ENCODE measurements at places on chromosomes 6 and 20.

DNA sequence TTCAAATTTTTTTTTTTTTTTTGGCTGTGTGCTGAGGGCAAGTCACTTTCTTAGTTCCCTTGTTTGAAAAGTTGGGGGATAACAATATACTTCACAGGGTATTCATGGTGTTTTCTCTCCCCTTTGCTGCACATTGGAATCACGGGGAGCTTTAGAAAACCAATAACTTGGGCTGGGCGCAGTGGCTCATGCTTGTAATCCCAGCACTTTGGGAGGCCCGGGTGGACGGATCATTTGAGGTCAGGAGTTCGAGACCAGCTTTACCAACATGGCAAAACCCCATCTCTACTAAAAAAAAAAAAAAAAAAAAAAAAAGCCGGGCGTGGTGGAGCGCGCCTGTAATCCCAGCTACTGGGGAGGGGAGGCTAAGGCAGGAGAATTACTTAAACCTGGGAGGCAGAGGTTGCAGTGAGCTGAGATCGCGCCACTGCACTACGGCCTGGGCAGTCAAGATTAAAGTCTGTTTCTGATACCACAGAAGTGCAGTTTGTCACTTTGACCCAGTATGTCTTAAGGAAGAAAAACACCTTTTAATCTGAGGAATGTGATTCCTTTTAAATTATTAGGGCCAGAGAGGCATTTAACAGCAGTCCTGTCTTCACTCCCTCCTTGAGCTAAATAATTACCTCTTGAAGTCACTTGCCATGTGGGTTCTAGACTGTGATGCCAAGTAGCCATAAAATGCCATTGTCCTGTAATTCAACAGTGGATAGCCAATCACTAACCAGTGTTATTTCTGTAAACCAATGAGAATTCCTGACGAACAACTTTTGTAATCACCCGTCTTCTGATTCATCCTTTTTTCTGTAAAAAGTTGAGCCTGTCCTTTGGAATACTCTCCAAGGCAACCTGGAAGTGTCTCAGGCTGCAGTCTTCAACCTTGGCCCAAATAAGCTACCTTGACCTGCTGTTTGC, 16.1 kb downstream of the SRSF3 start:
- DNase-seq = no peak

GRCh38 chr20:36688630-36689029, 42.6 kb upstream of the SLA2 start:
- no peak for DNase-seq

- no peak for DNase-seq
Observed at GRCh38 chr20:3082306-3082951, 2.1 kb downstream of the AVP start.

GRCh38 chr6:33416386-33417127, 1.4 kb downstream of the CUTA start:
- no peak for DNase-seq

DNA sequence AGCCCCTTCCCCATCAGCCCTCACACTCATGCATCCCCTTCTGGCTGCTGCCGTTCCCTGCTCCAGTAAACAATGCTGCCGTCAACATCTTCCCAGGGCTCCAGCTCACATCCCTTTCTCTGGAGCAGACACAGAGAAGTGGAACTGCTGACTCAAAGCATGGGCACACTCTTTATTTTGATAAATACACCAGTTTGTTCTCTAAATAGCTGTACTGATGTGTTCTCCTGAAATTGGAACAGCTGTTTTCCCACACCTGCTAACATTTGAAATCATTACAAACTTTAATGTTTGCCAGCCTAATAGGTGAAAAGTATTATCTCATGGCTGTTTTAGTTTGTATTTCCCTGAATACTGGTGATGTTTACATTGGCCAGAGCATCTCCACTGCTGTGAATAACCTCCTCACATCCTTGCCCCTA, 102.1 kb upstream of the NXT1 start:
- DNase-seq = no peak

GRCh38 chr6:98842342-98843180, 8.2 kb downstream of the POU3F2 start:
- DNase-seq = no peak

GRCh38 chr20:48154040-48154765, 368.9 kb upstream of the SULF2 start:
- no peak for DNase-seq

DNA sequence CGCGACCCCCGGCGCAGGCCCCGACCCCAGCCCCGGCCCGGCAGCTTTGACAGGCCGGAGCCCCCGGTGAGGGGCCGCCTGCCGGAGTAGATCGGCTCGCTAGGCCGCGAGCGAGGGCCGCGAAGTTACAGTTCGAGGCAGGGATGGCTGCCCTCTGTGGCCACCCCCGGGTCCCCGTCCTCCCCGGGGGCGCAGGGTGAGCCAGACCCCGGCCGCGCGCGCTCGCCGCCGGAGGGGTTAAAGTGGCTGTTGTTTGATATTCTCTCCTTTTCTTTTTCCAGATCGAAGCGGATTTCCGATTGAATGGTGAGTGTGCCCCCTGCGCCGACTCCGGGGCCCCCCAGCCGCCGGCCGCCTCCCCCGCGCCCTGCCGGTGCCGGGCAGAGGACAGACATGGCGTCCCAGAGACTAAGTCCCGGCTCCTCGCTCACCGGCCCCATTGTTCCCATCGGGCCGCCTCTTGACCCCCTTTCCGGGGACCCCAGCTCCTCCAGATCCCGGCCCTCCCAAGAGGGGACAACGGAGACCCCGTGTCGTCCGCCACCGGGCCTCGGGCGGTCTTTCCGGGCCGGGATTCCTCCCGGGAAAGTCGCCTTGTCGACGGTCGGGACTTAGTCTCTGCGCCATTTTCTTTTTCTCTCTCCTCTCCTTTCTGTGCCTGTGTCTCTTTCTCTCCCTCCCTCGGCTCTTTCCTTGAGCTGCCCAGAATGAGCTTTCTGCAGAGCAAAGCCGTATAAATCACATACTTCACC, 704 bp downstream of the TOP1 start:
- DNase-seq = peak; percentile 30

GRCh38 chr6:47371870-47372255, 62.2 kb upstream of the TNFRSF21 start:
- no peak for DNase-seq

DNA sequence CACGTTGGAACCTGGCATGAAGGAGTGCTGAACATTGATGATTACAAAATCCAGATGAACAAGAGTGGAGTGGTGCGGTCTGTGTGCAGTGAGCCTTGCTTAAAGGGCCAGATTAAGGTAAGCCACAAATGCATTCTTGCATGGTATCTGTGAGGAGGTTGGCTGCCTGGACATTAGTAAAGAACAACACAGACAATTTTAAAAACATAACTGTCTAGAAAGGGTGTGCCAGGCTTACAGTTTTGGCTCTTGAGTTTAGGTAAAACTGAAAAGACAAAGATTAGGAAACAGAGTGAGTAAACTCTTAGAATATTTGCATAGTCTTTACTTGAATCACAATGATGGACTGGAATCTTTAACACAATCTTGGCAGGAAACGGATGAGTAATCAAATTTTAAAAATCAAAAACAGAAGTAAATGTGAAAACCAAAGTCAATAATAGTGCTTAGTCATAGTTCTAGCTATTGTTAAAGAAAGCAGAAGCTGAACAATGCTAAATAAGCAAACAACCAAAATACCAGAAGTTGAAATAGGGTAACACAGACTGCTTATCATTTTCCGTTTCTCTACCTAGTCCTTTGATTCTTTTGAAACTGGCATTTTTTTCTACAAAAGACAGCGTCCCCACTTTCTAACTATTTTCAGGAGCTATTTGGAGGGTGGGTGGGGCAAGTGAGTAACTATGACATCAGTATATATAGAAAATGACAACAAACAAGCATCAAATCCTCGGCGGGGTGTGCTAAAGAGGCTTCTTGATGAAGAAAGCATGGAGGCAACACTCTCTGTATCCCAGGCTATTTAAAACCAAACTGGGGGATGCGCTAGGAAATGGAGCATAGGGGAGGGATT, 185.8 kb upstream of the RAB32 start:
- DNase-seq = peak; percentile 89

DNA sequence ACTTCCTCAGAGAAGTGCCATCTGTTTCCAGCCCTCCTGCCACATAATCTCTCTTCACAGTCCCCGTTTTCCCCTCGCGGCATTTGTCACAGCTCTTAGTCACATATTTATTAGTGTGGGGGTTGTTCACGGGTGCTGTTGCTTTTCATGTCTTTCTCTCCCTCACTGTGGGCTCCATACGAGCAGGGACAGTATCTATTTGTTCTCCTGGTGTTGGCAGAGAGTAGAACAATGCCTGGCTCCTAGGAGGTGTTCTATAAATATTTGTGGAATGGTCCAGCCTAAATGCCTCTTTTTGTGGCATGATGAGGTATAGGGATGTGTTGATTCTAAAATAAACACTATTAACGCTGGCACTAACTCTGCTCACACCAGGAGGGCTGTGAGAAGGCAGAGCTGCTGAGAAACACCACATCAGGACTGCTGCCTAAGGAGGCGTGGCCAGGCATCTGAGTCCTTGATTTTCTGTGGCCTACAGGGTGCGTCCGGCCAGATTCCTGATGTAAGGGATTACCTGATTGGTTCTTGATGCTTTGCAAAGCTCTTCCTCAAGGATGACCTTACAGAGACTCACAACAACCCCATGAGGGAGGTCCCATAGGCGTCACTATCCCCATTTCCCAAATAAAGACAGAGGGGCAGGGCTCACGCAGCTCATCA, 219.8 kb upstream of the ARID1B start:
- peak; percentile 92 for DNase-seq

- no peak for DNase-seq
Observed at GRCh38 chr6:151004383-151005024, 139.0 kb downstream of the MTHFD1L start.

DNA sequence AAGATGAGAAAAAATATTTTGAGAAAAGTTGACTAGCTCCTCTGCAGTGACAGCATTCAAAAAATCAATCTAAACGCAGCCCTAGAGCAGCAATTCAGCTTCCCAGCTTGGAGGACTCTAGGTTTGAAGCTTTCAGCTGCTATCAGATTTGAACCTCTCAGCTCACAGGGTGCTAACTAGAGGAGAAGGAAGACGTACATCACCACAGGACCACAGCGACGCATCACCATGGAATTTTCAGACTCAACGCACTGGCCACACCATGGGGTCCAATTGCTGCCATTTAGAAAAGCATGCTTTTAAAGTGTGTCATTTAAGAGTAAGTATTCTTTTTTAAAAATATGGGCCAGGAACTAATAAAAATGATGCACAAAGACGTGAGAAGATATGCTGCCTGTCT, 45.0 kb upstream of the FUCA2 start:
- DNase-seq = no peak

- no peak for DNase-seq
Observed at GRCh38 chr20:49460916-49461315, 21.6 kb downstream of the KCNB1 start.

GRCh38 chr6:30914854-30915590, 984 bp downstream of the VARS2 start:
- DNase-seq = no peak

GRCh38 chr6:83113258-83113657, 45.8 kb downstream of the DOP1A start:
- no peak for DNase-seq

DNA sequence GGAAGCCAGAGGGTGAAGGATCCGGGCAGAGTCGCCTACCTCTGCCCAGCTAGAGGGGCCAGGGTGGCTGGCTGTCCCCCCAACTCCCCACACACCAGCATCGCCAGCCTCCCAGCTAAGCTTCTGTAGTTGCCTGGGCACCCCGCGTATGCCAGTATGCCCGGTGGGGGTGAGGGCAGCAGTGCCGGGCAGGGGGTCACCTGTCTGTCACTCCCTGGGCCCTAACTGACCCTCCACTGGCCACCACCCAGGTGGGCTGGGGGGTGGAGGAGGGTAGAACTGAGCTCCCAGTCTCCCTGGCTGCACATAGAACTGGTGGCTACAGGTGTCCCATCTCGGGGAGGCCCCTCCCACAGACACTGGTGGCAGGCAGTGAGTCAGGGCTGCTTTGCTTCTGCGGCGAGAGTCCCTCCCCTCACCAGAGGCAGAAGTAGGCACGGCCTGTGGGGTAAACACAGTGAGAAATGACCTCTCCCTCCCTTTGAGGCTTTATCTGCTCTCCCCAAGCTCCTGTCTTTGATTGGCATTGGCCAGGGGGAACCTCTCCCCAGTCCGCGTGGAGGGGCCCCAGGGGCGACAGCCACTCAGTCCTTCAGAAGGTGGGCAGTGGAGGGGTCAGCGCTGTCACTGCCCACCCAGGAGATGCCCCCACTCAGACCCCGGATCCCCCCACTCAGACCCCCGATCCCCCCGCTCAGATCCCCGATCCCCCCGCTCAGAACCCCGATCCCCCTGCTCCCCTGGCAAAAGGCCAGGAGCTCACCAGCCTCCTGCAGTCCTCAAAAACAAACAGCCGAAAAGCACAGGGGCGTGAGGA, 2.5 kb downstream of the NTSR1 start:
- no peak for DNase-seq

DNA sequence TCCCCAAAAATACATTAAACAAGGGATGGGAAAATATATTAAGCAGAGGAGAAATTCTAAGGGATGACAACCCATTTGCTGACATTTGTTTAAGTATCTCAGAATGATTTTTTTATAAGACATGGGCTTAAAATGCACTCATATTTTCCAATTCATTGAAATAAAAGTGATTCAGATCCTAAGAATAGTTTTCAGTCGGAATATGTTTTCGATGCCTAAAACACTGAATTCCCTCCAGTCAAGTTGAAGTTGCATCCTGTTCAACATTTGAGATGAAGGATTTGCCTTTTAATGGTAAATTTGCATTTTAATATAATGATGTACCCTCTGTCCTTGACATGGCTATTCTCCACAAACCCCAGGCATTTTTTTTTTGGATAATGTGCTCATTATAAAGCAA, 79.3 kb downstream of the PTCHD4 start:
- DNase-seq = no peak

- DNase-seq = no peak
Observed at GRCh38 chr6:154901876-154902552, 93.1 kb upstream of the TIAM2 start.

- DNase-seq = no peak
Observed at GRCh38 chr6:150610584-150610983, 10.9 kb downstream of the PLEKHG1 start.

DNA sequence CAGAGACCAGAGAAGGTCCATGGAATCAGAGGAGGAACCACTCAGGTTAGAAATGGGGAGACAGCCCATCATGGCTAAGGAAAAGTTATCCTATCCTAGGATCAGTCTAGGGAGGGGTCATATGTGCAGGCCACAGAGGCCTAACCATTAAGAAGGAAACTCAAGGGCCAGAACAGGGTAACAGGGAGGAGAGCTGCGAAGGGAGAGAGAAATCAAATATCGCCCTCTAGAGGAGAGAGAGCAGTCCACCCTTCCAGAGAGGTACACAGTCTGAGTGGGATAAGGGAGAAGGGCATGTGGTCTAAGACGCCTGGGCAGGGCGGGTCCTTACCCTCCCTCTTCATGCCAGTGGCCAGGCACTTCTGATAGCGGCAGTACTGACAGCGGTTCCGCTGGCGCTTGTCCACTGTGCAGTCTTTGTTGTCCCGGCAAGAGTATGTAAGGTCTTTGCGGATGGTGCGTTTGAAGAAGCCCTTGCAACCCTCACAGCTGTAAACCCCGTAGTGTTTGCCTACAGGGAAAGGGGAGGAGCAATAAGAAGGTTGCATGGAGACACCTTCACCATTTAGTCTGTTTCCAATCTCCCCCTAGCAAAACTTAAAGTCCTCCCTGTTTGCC, 2.9 kb downstream of the RXRB start:
- peak; percentile 74 for DNase-seq

GRCh38 chr20:10747019-10747418, 73.2 kb upstream of the JAG1 start:
- no peak for DNase-seq
